ENCODE measurements at places on chromosomes 7 and 10.

- no peak for DNase-seq
These were observed 33.6 kb downstream of the KIAA1217 start for GRCh38 chr10:24242562-24242961.

- no peak for DNase-seq
These were observed 57.2 kb downstream of the DDC start for GRCh38 chr7:50507898-50508470.

DNA sequence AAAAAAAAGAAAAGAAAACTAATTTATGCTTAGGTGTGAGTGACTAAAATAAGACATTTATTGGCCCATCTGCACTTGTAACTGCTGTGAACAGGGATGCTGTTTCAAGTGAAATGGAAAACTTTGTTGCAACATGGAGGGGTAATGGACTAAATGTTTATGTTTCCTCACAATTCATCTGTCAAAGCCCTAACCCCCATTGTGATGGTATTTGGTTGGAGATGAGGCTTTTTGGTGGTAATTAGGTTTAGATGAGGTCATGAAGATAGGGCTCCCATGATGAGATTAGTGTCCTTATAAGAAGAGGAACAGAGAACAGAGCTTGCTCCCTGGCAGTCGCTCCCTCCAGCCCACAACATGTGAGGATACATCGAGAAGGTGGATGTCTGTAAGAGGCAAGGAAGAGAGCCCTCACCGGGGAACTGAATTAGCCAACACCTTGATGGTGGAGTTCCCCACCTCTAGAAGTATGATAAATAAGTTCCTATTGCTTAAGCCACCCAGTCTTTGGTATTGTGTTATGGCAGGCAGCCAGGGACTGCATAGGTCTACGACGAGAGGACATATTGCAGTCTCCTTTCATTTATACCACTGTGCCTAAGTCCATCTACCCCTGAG is 28.6 kb upstream of the VCL start:
- DNase-seq = no peak

DNA sequence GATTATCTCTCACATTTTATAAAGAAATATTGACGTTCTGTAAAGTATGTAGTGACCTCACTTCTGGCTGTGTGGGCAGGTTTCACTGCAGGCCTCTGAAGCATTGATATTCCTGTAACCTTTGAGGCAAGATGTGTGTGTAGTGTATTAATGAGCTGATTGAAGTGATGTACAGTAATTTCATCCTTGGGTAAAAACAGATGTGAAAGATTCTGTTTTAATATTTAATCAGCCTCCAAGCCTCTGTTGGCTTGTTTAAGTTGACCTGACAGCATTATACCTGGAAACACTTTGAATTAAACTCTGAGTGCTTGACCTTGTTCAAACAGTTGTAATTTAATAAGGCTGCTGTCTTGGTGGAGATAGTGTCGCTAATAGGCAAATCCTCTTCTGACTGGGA is 74.9 kb downstream of the KAT6B start:
- no peak for DNase-seq

DNA sequence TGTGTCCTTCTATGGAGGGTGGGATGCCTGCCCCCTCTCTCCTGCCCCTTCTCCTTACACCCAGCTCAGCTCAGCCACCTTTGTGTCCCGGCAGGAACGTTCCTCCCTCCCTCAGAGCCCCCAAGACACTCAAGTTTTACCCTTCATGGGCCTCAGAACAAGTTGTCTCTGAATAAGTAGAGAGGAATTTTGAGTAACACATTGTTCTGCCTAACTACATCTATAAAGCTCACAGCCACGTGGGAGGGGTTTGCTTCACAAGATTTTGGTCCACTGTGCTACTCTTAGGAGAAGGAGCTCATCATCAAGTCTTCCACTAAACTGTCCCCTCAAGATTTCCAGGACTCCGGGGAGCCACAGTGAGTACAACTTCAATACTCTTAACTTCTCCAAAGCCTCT is 51.6 kb upstream of the ZNF32 start:
- DNase-seq = no peak

DNA sequence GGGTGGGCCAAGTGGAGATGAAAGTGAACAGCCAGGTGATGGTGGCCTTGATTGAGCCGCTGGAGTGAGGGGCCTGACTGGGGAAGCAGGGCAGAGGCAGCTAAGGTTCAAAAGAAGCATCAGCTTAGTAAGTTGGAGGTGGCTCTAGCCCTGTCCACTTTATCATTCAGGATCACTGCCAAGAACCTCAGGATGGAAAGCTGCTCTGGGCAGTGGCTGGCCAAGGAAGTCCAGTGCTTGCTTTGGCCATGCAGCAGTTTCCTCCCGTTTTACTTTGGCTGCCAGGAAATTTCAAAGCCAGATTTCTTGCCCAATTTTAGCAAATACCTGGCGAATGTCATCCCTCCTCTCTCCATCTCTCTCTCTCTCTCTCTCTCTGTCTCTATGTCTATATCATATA is 384.9 kb downstream of the PLXNA4 start:
- no peak for DNase-seq
